ENCODE measurements at places on chromosomes 6 and 20. TPM values are rescaled to one million over a fixed set of nuclear protein-coding genes. Genes with fewer than 3 reads are reported as not detected.

DNA sequence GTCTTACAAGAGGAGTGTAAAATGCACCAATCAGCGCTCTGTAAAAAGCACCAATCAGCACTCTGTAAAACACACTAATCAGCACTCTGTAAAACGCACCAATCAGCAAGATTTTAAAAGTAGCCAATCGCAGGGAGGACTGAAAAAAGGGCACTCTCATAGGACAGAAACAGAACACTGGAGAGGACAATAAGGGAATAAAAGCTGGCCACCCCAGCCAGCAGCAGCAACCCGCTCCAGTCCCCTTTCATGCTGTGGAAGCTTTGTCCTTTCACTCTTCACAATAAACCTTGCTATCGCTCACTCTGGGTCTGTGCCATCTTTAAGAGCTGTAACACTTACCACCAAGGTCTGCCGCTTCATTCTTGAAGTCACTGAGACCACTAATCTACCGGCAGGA is 1.7 kb upstream of the AIG1 start:
- H3K27me3 ChIP-seq, result no peaks in the 10 kb centered on the region
- H3K36me3 ChIP-seq, result no peaks in the 10 kb centered on the region
- H3K4me3 ChIP-seq, result no peak overlapping the region
- DNase-seq, result no peak

GRCh38 chr6:167441715-167442206 is 116.9 kb downstream of the TTLL2 start:
- H3K4me1 ChIP-seq, result peaks cover 25% of the 10 kb centered on the region
- peaks cover 4% of the 10 kb centered on the region for H3K36me3 ChIP-seq
- H3K27ac ChIP-seq, result peak overlapping the region; percentile 93

DNA sequence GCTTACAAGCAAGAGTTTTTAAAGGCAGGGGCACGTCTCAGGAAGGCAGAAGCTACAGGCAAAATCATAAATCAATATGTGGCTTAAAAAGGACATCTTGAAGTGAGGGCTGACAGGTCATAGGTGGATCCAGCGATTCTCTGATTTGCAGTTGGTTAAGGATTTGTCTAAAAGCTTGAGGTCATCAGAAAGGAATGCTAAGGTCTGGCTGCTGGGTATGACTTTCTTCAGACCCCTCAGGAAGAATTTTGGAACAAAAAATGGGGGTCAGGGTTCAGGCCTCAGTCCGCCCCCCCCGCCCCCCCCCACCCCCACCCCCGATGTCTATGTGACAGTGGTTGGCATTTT is 261.9 kb downstream of the CDH4 start:
- no peak overlapping the region for H3K27ac ChIP-seq
- peaks cover 3% of the 10 kb centered on the region for H3K27me3 ChIP-seq
- H3K36me3 ChIP-seq, result no peaks in the 10 kb centered on the region
- no peak for DNase-seq
- no peaks in the 10 kb centered on the region for H3K4me1 ChIP-seq
- H3K4me3 ChIP-seq, result no peak overlapping the region

- no peak for DNase-seq
- no peak overlapping the region for H3K27ac ChIP-seq
- H3K4me3 ChIP-seq, result no peak overlapping the region
- H3K36me3 ChIP-seq, result no peaks in the 10 kb centered on the region
Observed at GRCh38 chr6:132115714-132116366, 164.7 kb upstream of the CCN2 start.

DNA sequence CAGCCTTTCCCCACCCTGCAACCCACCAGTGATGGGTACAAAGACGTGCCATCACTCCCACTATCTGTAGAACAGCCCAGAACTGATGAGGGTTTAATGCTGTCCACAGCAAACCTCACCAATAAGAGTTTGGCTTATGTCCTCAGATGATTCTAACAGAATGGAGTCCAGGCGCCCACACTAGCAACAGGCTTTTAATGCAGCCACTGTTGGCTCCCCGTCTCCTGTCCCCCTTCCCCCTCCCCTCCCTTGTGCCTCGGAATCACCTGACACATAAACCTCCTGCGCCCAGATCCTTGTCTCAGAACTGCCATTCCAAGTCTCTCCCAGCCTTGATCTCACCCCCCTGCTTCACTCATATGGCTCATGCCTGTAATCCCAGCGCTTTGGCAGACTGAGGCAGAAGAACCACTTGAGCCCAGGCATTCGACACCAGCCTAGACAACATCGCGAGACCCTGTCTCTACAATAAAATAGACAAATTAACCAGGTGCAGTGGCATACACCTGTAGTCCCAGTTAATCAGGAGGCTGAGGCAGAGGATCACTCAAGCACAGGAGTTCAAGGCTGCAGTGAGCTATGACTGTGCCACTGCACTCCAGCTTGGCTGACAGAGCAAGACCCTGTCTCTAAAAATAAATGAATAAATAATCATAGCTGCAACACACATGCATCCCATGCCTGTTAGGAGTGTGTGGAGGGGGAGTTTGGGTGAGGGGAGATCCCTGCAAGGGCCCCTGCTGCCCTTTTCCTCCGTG is 85.6 kb downstream of the SNX5 start:
- H3K4me3 ChIP-seq, result no peak overlapping the region
- no peaks in the 10 kb centered on the region for H3K36me3 ChIP-seq
- no peaks in the 10 kb centered on the region for H3K27me3 ChIP-seq
- no peak for DNase-seq
- peaks cover 11% of the 10 kb centered on the region for H3K4me1 ChIP-seq

- no peak for DNase-seq
- H3K4me3 ChIP-seq, result no peak overlapping the region
- no peaks in the 10 kb centered on the region for H3K27me3 ChIP-seq
- no peak overlapping the region for H3K27ac ChIP-seq
Observed at GRCh38 chr6:158256746-158257424, 55.4 kb upstream of the TULP4 start.

- no peak for DNase-seq
- H3K27me3 ChIP-seq, result no peaks in the 10 kb centered on the region
- no peak overlapping the region for H3K4me3 ChIP-seq
- H3K36me3 ChIP-seq, result no peaks in the 10 kb centered on the region
Observed at GRCh38 chr6:36119209-36119608, 11.1 kb upstream of the MAPK13 start.

DNA sequence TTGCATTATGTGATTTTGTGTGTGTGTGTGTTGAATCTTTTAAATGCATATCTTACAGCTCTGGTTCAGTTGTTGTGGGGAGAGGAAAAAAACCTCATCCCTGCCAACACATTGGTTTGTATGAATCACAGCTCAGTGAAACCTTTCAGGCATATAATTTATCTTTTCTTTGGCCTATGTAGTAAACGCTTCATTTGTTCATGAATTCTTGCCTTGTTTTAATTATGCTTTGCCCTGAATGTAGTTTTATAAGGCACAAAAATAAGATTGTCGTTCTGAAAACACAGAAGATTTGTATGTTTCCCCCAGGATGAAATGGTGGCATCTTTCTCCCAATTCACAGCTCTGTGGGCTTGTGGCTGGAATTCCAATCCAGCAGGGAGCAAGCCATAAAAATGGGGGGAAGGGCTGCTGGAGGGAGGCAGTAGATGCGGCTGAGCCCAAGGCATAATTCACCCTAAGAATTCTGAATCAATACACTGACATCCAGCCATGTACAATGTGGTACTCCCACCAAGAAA is 45.1 kb downstream of the BCAS1 start:
- H3K27ac ChIP-seq, result no peak overlapping the region
- no peaks in the 10 kb centered on the region for H3K27me3 ChIP-seq
- no peak for DNase-seq
- H3K4me3 ChIP-seq, result no peak overlapping the region
- H3K36me3 ChIP-seq, result no peaks in the 10 kb centered on the region
- H3K4me1 ChIP-seq, result no peaks in the 10 kb centered on the region

- H3K4me1 ChIP-seq, result peaks cover 7% of the 10 kb centered on the region
- H3K36me3 ChIP-seq, result no peaks in the 10 kb centered on the region
- H3K4me3 ChIP-seq, result no peak overlapping the region
Observed at GRCh38 chr6:13462458-13463327, 24.7 kb downstream of the GFOD1 start.

- no peaks in the 10 kb centered on the region for H3K4me1 ChIP-seq
- no peak overlapping the region for H3K4me3 ChIP-seq
- no peaks in the 10 kb centered on the region for H3K36me3 ChIP-seq
- H3K27me3 ChIP-seq, result no peaks in the 10 kb centered on the region
- no peak for DNase-seq
- no peak overlapping the region for H3K27ac ChIP-seq
Observed at GRCh38 chr6:137351890-137352289, 132.7 kb upstream of the IFNGR1 start.

GRCh38 chr20:62507991-62508640 is 32.3 kb upstream of the GATA5 start:
- no peak overlapping the region for H3K27ac ChIP-seq
- DNase-seq, result no peak
- H3K27me3 ChIP-seq, result no peaks in the 10 kb centered on the region
- H3K4me1 ChIP-seq, result no peaks in the 10 kb centered on the region

DNA sequence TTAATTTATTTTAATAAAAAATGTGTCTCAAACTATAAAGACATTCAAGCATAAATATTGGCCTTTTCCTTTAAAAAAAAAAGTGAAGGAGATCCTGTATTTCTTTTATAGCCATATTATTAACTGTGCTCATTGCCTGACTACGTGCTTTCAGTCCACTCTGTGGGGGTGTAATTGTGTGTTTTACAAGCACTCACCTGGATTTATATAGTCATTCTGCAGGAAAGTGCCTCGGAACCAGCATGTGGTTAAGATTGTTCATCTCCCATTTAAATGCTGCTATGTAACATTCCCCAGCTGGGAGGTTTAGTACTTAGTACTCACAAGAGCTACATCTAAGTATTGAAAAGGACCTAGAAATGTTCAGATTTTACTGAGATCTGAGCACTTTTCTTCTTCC is 47.9 kb upstream of the SLC22A16 start:
- no peaks in the 10 kb centered on the region for H3K27me3 ChIP-seq
- H3K4me3 ChIP-seq, result no peak overlapping the region
- no peaks in the 10 kb centered on the region for H3K4me1 ChIP-seq

DNA sequence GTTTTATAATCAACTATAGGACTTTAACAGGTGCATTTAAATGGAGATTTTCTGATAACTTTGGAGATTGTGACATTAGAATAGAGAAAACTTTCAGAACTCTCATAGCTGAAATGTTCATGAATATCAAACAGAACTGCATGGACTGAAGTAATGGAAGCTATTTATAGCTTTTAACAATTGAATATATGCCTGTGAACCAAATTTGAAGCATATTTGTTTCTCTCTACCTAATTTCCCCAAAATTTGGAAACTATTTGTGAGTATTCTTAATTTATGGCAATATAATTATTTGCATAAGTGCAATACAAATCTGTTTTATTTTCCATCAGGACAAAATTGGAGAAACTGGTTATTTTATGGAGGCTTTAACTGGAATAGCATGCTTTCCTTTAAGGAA is 96.6 kb downstream of the PLG start:
- no peak overlapping the region for H3K27ac ChIP-seq
- H3K4me1 ChIP-seq, result no peaks in the 10 kb centered on the region
- H3K27me3 ChIP-seq, result no peaks in the 10 kb centered on the region
- H3K4me3 ChIP-seq, result no peak overlapping the region
- no peaks in the 10 kb centered on the region for H3K36me3 ChIP-seq

GRCh38 chr6:120966321-120966720 is 368.0 kb downstream of the TBC1D32 start:
- no peaks in the 10 kb centered on the region for H3K27me3 ChIP-seq
- no peak for DNase-seq
- H3K4me3 ChIP-seq, result no peak overlapping the region
- H3K4me1 ChIP-seq, result no peaks in the 10 kb centered on the region
- no peak overlapping the region for H3K27ac ChIP-seq

DNA sequence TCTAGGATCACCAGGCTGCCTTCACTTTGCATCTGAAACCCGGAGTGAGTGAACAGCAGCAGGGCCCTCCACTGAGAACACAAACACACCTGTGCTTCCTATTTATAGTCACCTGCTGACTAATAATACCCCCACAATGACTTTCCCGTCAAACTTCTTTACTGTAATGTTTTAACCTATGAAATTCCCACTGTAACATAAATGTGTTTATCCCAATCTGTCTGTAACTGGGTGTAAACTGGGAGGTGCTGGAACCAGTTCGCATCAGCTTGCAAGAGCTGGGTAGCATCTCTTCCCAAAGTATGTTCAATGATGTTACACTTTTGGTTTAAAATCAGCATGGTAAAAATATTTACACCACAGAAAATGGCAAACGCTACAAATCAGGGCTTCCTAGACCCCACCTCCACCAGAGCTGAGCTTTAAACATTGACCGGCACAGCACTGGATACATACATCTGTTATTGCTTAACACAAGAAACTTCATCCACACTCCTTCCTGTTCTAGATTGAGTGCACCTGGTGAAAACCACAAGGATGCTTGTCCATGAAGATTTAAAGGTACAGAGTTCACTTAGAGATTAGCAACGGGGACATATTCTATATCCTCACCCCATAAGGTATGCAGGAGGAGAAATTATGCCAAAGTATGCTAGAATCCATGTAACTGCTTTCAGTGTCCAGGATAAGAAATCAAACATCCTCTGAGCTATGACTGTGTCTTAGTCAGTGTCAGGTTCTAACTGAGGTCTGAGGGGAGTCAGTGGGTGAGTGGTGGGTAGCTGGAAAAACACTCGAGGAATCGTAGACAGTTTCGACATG is 79.0 kb downstream of the ALDH8A1 start:
- H3K4me1 ChIP-seq, result peaks cover 6% of the 10 kb centered on the region
- no peak for DNase-seq
- no peak overlapping the region for H3K27ac ChIP-seq
- H3K36me3 ChIP-seq, result no peaks in the 10 kb centered on the region
- no peak overlapping the region for H3K4me3 ChIP-seq
- no peaks in the 10 kb centered on the region for H3K27me3 ChIP-seq

GRCh38 chr20:25300496-25301170 is 52.7 kb downstream of the PYGB start:
- H3K4me1 ChIP-seq, result peaks cover 3% of the 10 kb centered on the region
- H3K27ac ChIP-seq, result no peak overlapping the region
- H3K27me3 ChIP-seq, result no peaks in the 10 kb centered on the region
- H3K36me3 ChIP-seq, result no peaks in the 10 kb centered on the region
- DNase-seq, result no peak

Gene SOX18
- total RNA-seq, result 0.23 TPM

Gene UBR2
- 17.2 TPM for total RNA-seq

Gene PGC
- not detected for total RNA-seq

Gene BMP5
- total RNA-seq, result not detected

Gene NFATC2
- total RNA-seq, result 0.91 TPM

Gene MATN4
- 4.0 TPM for total RNA-seq

Gene SYTL3
- total RNA-seq, result 0.42 TPM

Gene TPD52L1
- total RNA-seq, result 9.6 TPM

Gene HLA-DQB2
- total RNA-seq, result not detected

Gene GTSF1L
- total RNA-seq, result not detected

Gene SLA2
- not detected for total RNA-seq

Gene SSTR4
- total RNA-seq, result not detected

Data from H1 (cell line).